ENCODE measurements at places on chromosomes 2 and 18.

DNA sequence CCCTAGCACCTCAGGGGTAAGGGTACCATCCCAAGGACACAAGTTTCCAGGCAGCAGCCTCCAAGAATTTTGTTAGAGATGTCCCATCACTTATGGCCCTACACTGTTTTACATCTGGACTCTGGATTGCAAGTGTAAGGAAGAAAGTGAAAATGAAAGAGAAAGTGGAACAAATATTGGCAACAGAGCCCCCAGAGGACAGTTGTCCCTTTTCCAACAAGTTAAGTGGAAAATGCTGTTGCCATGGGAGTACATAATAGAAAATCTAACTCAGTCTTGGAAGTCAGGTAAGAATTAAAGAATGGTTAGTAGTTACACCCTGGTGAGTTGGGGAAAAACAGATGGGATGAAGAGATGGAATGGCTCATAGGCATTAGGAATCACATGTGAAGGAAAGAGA, 50.6 kb downstream of the TTC21B start:
- DNase-seq, result no peak

DNA sequence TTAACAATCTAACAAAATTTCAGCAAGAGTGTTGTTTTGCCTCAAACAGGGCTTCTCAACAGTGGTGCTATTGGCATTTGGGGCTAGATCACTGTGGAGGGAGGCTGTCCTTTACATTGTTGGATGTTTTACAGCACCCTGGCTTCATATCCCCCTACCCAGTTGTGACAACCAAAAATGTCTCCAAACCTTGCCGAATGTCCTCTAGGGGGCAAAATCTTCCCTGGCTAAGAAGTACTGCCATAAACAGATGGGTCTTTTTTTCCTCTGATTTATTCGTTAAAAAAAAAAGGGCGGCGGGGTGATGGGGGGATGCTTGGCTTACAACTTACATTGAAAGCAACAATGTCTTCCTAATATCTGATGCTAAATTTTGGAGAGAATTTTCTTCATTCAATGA, 207.6 kb upstream of the CCDC150 start:
- no peak for DNase-seq

DNA sequence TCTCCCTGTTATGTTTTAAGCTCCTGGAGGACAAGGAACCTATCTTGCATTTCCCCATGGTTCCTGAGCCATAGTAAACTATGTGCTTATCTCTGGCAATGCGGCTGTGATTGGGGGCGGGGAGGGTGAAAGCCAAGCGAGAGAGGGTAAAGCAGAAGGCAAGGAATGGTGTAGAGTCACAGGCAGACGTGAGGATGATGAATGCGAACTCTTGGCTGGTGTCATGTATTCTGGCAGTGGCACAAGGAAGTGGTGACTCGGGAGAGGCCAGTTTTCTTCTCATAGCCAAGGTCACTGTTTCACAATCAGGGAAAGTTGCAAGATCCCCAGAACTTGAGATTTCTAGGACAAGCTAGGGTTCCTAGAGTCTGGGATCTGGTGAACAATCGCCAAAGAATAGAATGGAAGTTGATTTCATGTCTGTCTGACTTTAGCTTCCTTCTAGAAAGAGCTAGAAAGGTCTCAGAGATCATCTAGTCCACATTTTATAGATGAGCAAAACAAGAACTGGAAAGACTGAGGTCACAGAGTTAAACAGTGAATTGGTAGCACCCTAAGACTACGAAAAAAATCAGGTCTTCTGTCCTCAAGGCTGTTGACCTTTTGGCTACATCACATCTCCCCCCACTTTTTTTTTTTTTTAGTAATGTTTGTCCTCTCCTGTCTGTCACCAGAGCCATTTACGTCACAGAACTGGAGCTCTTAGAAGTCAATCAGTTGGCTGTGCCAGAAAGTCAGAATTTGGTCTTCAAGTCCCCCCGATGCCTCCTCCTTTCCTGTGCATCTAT, 137.0 kb downstream of the BCL11A start:
- DNase-seq, result no peak

GRCh38 chr2:212640428-212640827, 101.8 kb upstream of the ERBB4 start:
- DNase-seq, result no peak

GRCh38 chr2:227322530-227323205, 2.4 kb upstream of the MFF start:
- no peak for DNase-seq

DNA sequence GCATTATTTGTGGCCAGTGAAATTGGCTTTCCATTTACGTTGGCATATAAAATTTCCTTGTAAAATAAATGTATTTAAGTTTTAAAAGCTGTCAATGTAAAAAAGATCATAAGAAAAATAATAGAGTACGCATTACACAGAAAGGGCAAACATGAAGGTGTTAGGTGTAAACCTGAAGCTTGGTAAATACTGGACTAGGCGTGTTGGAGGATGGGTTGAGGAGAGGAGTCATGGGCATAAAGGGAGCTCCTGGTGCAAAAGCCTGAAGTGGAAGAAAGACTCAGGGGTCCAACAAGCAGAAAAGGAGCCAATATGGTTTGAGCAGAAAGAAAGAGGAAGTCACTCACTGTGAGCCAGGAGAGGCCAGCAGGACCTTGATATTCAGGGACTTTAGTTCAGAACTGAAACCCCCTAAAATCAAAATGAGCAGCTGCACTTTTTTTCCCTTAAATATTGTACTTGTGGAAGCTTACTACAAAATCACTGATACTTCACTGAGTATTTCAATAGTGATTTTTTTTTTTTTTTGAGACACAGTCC, 24.4 kb downstream of the SP5 start:
- no peak for DNase-seq

DNA sequence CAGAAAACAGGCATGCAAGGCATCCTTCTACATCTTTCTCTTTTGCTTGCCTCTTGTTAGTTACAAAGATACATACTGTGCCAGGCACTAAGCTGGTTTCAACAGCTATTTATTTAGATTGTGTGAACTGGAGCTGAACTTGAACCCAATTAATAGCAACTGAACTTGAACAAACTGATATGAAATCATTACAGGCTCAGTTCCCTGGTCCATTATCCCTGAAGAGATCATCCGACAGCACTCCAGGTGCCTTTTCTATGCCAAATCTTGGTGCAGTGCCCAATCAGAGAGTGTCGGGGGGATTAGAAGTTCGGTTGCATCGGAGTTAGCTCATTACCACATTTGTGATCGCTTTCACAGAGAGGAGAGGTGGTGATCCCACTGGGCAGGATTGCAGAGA, 477.6 kb downstream of the PARD3B start:
- no peak for DNase-seq

DNA sequence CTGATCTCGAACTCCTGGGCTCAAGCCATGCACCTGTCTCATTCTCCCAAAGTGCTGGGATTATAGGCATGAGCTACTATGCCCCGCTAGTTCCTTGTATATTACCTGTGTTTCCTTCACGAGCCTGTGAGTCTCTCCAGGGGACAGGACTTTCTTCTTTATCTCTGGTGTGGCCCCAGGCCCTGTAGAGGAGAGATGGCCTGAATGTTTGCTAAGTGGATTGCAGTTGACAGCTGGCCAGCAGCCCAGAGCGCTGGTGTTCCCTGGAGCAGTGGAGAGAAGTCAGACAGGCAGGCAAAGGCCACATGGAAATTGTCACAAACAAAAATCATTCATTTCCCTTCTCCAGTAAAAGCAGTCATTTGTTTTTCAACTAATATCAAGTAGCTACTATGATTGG, 17.9 kb downstream of the LPIN1 start:
- no peak for DNase-seq

DNA sequence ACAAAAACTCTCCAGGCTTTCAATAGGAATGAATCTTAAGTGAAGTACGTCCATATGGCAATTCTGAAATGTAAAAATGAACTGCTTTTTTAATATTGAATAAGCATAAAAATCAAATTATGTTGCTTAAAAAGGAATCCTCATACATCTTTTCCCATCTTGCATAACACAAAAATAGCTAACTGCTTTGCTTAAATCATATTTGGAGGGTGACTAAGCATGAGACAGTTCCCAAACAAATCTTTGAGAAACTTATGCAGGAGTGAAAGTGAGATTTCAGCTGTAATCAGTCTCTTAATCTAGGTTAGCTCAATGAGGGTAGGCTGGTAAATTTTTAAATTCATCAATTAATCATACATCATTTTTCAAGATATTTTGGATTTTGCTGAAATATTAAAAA, 111.5 kb downstream of the MBD5 start:
- DNase-seq, result no peak

GRCh38 chr2:70132244-70133126, 45.2 kb downstream of the PCBP1 start:
- DNase-seq, result no peak

DNA sequence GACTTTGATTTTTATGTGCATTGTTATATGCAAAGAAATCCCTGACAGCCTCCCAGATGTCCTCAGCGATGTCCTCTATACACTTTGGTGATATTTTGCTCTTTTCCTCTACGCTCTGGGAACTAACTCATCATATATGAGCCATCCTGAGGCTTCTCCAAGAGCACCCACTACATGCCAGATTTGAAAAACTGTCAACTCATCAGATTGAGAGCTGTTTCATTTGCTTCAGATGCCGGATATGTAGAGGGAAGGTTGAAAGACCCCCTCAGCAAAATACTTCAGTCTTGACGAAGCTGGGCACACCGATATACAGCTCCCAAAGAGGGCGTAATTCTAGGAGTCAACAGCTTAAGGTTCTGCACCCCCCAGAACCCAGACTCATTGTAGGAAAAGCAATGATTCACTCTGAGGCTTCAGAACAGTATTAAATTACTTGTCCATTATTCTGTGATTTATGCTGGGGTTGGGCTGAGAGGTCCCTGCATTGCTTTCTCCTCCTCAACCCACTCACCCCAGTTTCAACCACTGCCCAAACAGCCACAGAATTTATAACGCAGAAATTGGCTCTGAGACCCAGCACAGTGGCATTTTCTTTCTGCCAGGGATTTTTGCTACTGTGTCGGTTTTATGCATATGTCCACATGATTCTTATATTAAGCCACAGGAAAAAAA, 341.8 kb downstream of the ALK start:
- DNase-seq, result no peak

- DNase-seq, result no peak
These were observed 154.4 kb downstream of the RAD51AP2 start for GRCh38 chr2:17363846-17364245.

- DNase-seq, result no peak
These were observed 1.5 kb downstream of the ARPC2 start for GRCh38 chr2:218218268-218219185.

DNA sequence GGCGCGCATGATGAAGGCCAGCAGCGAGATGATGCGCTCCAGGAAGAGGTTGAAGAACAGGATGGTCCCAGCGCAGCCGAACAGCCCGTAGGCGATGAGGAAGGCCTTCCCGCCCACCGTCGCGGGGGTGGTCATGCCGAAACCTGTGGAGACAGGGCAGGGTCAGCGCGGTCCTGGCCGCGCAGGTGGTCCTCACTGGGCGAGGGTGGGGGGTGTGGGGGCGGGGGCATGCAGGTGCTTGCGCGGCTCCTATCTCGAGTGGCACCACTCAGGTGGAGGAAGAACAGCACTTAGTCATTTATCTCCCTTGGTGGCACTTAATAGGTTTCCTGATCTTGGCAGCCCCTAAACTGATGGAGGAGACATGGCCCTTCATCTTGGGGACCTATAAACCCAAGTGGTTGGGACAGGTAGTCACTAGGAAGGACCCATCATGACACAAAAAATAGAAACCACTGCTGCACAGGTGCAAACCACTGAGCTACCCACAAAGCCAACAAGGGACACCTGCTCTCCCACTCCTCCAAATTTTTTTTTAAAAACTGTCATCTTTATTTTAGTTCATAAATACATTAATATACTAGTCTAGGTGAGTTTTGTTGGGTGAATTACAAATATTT, 118.8 kb downstream of the MSH2 start:
- no peak for DNase-seq

DNA sequence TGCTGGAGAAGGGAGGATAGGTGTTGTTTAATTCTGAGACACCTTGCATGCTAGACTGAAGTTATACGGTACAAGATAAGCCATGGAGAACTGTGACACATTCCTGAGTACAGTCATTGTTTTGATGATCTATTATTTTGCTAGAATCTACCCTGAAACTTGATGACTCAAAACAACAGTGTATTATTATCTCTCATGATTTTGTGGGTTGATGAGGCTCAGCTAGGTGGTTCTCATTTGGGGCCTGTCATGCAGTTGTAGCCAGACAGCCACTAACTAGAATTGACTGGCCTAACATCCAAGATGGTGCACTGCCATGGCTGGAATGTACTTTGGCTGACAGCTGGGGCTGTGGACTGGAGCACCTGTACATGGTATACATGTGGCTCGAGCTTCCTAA, 5.4 kb upstream of the IL1R1 start:
- DNase-seq, result peak; percentile 24

DNA sequence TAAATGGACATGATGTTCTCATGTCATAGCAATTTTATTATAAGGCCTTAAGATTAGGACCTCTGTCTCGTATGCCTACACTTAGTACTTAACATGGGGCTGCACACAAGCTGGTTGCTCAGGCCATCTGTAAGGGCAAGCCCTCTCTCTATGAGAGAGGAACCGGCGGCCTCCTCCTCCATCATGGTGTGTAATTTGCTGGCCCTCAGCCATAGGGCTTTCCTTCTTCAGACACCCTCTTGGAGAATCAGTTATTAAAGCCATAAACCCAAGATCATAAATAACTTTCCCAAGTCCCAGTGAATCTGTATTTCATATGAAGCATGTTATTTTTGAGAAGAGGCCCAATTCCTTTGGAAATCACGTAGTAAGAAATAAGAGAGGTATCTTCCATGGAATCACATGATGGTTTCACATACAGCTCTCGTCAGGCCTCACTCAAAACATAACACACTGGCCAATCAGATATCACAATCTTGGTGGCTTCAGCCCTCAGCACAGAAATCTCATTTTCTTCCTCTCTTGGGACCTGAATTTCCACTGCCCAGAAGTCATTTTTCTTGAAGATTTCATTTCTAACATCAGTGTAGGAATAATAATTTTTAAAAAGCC, 92.6 kb downstream of the RDH14 start:
- DNase-seq, result no peak

- DNase-seq, result no peak
These were observed 22.7 kb upstream of the ACMSD start for GRCh38 chr2:134815741-134816140.

- DNase-seq, result no peak
These were observed 13.4 kb upstream of the NPAS2 start for GRCh38 chr2:100806550-100806949.

DNA sequence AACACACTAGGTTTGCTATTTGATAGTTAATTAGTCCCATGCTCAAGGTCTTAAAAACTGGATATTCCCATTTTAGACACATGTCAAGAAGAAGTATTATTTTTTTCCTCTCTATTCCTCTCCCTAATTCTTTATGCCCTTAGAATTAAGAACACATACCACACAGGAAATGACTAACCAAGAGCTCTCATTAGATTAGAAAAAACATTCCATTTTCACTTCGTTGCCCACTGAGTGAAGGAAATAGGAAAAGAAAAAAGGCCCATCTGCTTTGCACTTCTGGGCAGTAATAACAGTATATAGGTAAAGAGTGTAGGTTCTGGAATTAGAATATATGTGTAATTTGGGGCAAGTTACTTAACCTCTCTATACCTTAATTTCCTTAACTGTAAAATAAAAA, 26.9 kb downstream of the ACADL start:
- no peak for DNase-seq
